ENCODE measurements at places on chromosomes 5 and 9. TPM values are rescaled to one million over a fixed set of nuclear protein-coding genes. Genes with fewer than 3 reads are reported as not detected.
A peak's percentile ranks its signal among the peaks of the same experiment; 100 is the strongest.

DNA sequence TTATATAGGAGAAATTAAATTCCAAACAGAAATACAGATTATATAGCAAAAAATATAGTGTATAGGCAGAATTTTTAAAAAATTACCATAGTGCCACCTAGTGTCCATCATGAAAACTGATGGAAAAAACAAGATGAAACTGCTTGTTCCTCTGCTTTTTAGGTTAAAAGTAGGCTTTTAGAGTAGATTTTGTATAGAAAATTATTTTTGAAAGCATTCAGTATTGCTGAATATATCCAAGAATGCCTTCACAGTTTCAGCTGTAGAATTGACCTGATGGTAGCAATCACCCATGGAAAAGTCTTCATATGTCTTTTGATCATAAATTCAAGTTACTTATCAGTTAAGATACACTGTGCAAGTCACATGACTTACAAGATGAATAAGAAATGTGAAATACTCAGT, 19.7 kb downstream of the RIOK2 start:
- H3K27ac ChIP-seq: no peak overlapping the region
- peak; percentile 5 for DNase-seq
- peaks cover 5% of the 10 kb centered on the region for H3K4me1 ChIP-seq
- no peaks in the 10 kb centered on the region for H3K27me3 ChIP-seq
- peaks cover 75% of the 10 kb centered on the region for H3K36me3 ChIP-seq
- no peak overlapping the region for H3K4me3 ChIP-seq

GRCh38 chr5:135026645-135027265, 7.3 kb downstream of the PITX1 start:
- DNase-seq: no peak
- H3K36me3 ChIP-seq: peaks cover 26% of the 10 kb centered on the region
- no peak overlapping the region for H3K27ac ChIP-seq

The SLC34A1 gene
- not detected for total RNA-seq

GRCh38 chr5:160694896-160695295, 157.1 kb downstream of the ATP10B start:
- no peak overlapping the region for H3K4me3 ChIP-seq
- H3K27ac ChIP-seq: no peak overlapping the region
- H3K27me3 ChIP-seq: no peaks in the 10 kb centered on the region
- DNase-seq: no peak
- H3K36me3 ChIP-seq: no peaks in the 10 kb centered on the region

The ALG2 gene
- 54.6 TPM for total RNA-seq

GRCh38 chr9:135397142-135397541, 82.4 kb upstream of the PPP1R26 start:
- peaks cover 19% of the 10 kb centered on the region for H3K27me3 ChIP-seq
- no peak overlapping the region for H3K27ac ChIP-seq
- no peak overlapping the region for H3K4me3 ChIP-seq

DNA sequence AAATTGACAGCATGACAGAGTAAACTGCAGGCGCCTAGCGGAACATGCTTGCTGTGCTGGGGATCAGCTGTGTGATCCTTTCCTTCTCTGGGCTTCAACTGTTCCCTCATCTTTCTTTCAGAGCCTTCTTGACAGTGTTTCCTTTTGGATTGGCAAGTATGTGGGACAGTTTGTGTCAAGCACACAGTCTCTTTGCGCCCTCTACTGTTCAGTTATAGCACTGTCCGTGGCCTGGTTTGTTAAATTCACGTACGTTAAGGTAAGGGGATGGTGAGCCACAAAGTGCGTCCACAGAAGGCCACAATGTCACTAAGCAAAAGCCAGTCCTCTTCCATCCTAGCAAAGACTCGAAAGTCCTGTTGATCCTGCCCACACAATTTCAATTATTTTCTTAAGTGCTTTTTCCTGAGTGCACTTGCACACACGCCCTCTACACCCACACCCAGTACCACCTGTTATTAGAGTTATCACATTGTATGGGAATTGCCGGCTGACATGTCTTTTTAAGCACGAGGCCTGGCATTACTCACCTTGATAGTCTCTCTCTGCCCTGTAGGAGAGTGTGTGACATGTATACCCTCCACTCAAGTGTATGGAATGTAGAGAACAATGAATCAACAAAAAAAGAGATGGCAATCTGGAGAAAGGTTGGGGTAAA, 22.5 kb upstream of the PTPN3 start:
- H3K4me1 ChIP-seq: peaks cover 10% of the 10 kb centered on the region
- H3K27me3 ChIP-seq: no peaks in the 10 kb centered on the region
- no peaks in the 10 kb centered on the region for H3K36me3 ChIP-seq
- peak overlapping the region; percentile 49 for H3K27ac ChIP-seq

The PCDHB9 gene
- total RNA-seq: 1.8 TPM

DNA sequence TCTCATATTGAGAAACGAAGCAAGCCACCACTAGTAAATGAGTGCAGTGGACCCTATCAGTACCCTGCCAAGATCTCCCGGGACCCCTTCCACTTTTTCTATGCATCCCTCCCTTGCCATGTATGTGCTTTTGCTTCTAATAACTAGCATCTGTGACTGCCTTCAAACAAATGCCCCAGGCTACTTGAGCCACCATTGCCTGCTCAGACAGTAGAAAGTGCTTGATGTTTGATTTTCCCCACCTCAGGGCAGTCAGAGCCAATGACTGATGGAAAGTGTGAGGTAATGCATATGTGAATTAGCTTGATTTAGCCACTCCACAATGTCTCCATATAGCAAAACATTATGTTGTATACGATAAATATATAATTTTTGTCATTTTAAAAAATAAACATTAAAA, 797.3 kb upstream of the ACO1 start:
- H3K36me3 ChIP-seq: no peaks in the 10 kb centered on the region
- no peaks in the 10 kb centered on the region for H3K27me3 ChIP-seq
- H3K27ac ChIP-seq: no peak overlapping the region

GRCh38 chr5:84642795-84643194, 258.1 kb upstream of the EDIL3 start:
- H3K27me3 ChIP-seq: peaks cover 24% of the 10 kb centered on the region
- no peaks in the 10 kb centered on the region for H3K4me1 ChIP-seq
- no peak overlapping the region for H3K27ac ChIP-seq
- peak; percentile 28 for DNase-seq
- no peaks in the 10 kb centered on the region for H3K36me3 ChIP-seq

GRCh38 chr5:112908854-112909253, 13.2 kb downstream of the REEP5 start:
- H3K36me3 ChIP-seq: peaks cover 57% of the 10 kb centered on the region
- no peaks in the 10 kb centered on the region for H3K27me3 ChIP-seq

GRCh38 chr5:123856766-123857165, 344.8 kb downstream of the CSNK1G3 start:
- peak; percentile 20 for DNase-seq
- no peak overlapping the region for H3K4me3 ChIP-seq
- H3K27ac ChIP-seq: no peak overlapping the region
- no peaks in the 10 kb centered on the region for H3K4me1 ChIP-seq
- H3K27me3 ChIP-seq: no peaks in the 10 kb centered on the region

The TLR4 gene
- not detected for total RNA-seq

All from MCF 10A (cell line).